HAP-1 (cell line): ENCODE measurements at places on chromosomes 12 and 14.

DNA sequence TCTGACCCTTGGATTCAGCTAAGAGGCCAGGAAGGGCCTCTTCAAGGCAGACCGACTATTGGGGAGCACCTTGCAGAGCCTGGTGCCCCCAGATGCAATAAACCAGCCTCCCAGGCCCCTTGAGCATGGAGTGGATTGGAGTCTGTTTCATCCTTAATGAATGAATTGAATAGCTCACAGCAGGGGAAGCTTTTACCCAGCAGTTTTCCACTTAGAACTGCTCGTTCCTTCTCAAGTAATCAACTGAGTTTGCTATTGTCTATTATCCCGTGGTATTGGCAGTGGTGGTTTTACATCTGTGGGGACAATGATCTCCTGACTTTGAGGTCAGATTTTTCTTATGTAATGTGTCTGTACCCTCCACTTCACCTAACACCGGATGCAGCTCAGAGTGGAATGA, 197.6 kb downstream of the AACS start:
- DNase-seq = no peak

GRCh38 chr14:51310505-51310944, 70.5 kb downstream of the TMX1 start:
- no peak for DNase-seq

GRCh38 chr14:104975481-104976197, 2.5 kb downstream of the AHNAK2 start:
- peak; percentile 45 for DNase-seq

- no peak for DNase-seq
Observed at GRCh38 chr12:108115123-108116121, 13.7 kb upstream of the WSCD2 start.

GRCh38 chr14:68464711-68465110, 328.2 kb downstream of the ZFP36L1 start:
- DNase-seq = no peak

DNA sequence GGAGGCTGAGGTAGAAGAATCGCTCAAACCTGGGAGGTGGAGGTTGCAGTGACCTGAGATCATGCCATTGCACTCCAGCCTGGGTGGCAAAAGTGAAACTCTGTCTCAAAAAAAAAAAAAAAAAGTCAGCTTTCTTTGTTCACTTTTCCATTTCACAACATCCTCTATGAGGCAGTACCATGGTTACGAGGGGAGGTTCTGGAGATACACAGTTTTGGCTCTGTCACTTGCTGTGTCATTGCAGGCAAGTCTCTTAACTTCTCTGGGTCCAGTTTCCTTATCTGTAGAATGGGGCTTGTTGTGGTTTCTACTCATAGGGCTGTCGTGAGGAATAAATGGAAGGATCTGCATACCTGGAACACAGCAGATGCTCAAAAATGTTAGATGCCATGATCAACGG, 75.6 kb upstream of the SLC24A4 start:
- no peak for DNase-seq

GRCh38 chr12:55713721-55714120, 2.1 kb upstream of the BLOC1S1 start:
- DNase-seq = no peak

DNA sequence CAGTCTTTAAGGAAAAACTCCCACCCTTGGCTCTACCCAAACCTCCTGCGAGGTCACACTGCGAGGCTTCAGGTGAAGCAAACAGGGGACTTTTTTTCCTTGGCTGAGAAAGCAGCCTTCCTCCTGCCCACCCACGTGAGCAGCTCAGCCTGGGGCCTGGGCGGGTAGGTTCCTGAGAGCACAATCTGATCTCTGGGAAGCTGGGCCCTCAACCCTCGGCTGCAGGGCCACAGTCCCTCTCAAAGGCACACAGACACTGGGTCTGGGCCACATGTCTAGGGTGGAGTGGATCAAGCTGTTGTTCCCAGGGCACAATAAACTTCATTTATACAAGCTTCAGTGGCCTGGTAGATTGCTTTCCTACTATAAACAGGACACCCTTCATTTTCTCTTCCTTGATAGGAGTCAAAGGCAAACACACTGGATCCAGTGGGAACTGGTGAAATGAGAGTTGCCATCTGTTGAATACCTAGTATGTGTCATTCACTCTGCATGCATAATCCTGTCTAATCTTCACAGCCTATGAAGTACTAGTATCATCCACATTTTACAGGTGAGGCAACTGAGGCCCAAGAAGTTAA, 41.3 kb upstream of the PNMA1 start:
- no peak for DNase-seq

GRCh38 chr12:116043659-116044535, 233.6 kb downstream of the MED13L start:
- no peak for DNase-seq

GRCh38 chr12:45214749-45215418, 1.0 kb upstream of the ANO6 start:
- no peak for DNase-seq

- DNase-seq = no peak
Observed at GRCh38 chr12:71691504-71692129, 5.7 kb downstream of the TMEM19 start.

DNA sequence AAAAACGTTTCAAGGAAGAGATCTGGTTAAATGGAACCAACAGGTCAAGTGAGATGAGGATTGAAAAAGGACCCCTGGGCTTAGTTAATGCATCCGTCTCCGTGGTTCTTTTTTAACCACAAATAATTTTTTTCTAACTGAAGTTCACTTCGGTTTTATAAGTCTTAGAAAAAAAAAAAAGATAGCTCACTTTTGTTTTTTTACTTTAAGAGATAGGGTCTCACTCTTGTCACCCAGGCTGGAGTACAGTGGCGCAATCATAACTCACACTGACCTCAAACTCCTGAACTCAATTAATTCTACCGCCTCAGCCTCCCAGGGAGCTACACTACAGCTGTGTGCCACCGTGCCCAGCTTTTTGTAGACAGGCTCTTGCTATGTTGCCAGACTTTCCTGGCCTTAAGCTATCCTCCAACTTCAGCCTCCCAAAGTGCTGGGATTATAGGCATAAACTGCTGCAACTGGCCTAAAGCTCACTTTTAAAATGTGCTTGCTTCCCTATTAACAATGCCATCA, 11.8 kb downstream of the HNRNPC start:
- DNase-seq = no peak

DNA sequence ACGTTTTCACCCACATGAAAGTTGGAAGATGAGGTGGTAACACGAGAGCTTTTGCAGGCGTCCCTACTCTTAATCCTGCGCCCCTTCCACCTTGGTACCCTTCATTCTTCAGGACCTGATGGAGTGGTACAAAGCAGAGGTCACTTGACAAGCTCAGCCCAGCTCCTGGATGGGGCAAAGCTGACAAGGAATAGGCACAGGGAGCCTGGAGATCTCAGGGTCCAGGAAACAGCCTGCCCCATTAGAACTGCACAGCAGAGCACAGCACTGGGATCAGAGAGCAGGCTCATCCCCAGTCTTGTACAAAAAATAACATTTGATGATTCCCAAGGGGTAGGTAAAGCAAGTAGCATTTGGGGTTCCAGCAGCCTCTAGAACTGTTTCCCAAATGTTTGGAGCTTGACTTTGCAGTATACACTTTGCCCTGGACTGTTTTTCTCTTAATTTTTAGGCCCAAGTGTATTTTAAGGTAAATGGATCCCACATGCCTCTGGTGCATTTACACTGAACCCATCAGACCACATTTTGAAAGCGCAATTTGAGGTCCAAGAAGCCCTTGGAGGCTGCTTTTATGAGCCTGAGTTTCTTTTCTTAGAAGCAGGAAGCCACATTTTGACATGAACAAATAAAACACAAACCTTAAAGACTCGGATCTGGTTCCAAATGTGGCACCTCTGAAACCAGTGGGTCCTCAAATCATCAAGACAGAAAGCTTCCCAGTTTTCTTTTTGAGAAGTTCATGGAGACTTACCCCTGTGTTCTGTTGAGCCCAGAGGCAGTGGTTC, 633 bp downstream of the TC2N start:
- no peak for DNase-seq

DNA sequence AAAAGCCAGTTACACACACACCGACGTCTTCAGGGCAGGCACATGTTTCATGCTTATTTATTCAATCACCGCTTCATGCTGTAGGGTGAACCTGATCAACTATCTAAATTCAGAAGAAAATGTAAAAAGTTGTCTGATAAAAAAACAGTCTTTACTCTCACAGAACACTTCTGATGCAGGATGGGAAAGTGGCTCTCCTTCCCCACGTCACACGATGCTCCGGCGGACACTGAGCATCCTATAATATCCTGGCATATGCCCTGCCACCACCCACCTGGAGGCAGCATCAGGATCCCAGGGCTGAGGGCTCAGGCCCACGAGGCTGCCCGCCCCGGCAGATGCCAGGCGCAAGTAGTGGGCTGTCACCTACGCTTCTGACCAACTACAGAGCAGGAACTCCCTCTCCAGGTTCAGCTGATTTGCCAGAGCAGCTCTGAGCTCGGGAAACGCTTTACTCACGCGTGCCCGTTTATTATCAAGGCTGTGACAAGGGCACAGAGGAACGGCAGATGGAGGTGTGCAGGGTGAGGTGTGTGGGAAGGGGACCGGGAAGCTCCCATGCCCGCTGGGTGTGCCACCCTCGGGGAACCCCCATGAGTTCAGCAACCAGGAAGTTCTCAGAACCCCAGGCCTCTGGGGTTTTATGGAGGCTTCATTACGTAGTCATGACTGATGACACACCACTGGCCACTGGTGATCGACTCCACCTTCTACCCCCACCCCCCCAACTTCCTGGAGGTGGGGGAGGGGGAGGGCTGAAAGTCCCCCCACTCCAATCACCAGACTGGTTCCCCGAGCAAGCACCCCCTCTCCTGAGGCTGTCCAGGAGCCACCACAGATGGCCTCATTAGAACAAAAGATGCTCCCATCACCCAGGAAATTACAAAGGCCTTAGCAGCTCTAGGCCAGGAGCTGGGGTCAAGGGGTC, 32.1 kb downstream of the SLC15A4 start:
- no peak for DNase-seq

DNA sequence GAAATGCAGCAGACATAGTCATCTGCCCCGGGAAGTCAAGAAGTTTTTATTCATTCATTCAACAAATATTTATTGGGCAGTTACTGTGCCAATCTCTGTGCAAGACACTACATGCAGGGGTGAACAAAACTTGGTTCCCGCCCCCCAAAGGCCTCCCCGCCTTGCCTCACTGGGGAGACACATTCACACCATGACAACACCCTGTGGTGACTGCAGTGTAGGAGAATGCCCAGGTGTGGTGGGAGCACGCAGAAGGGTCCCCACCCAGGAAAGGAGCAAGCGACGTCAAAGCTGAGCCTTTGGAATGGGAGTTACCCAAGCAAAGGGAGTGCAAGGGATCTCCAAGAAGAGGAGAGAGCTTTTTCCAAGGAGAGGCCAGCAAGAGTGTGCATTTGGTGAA, 1.6 kb upstream of the AQP6 start:
- no peak for DNase-seq

GRCh38 chr12:10128687-10129086, 1.3 kb downstream of the CLEC7A start:
- DNase-seq = no peak

GRCh38 chr12:93125126-93125525, 196.0 kb upstream of the EEA1 start:
- no peak for DNase-seq

DNA sequence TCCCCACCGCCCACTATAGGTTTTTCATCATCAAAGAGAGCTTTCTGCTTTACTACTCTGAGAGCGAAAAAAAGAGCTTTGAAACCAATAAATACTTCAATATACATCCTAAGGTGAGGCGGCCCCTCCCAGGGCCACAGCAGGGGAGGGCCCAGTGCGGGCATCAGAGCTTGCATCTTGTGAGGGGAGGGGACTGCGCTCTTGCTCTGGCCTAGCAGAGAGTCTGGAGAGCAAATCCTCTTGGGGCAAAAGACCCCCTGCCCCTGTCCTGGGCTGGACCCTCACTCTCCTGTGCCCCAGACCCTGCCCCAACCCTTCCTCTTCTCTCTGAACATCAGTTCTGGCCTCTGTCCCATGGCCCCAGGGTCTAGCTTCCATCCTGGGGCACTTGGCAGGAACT, 15.6 kb downstream of the PLEKHD1 start:
- no peak for DNase-seq

- DNase-seq = no peak
Observed at GRCh38 chr12:25775968-25776367, 182.5 kb upstream of the RASSF8 start.

DNA sequence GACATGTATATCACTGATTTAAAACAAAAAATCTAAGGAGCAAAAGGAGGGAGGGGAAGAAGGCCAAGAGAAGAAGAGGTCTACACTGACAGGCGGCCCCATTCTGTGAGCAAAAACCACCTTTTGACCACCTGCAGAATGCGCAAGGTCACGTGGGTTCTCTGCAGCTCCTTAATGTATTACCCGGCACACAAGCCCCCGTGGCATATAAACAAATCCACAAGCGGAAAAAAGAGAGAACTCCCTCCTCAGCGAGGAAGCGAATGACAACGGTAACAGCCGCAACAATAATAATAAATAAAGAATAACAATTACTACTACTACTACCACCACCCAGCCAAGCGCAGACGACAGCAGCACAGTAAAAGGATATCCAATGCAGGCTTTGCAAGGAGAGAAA, 1.3 kb downstream of the KSR2 start:
- DNase-seq = no peak

- no peak for DNase-seq
Observed at GRCh38 chr12:19302100-19302640, 137.1 kb upstream of the AEBP2 start.

DNA sequence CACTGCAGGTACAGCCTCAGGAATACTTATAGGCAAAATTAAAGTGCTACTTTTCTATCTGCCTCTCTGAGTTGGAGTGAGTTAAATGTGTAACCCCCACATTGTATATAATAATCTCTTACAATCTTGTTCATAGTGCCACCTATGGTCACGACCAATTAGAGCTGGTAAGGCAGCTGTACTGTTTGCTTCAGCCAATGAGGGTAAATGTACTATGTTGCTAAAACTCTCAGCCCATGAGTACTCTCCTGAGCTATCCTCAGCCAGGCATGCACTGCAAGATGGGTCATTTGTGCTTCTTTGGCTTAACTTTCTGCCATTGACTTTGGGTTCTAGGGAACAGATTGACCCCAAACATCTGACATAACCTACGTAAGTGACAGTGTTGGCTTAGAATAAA, 15.0 kb upstream of the MDM2 start:
- DNase-seq = no peak

DNA sequence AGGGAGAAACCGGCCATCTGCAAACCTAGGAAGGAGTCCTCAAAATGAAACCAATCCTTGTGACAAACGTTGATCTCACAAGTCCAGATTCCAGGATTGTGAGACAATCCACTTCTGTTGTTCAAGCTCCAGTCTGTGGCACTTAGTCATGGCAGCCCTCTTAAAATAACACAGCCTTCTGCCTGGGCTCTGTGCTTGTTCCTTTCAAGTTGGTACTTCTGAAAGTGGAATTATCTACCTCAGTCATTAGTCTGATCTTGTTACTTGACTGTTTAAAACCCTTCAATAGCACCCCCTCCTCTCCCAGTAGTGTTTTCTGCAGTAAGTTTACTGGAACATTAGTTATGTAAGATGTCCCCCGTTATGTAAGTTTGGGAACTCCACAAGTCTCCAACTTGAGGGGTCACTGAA, 111.0 kb upstream of the HIF1A start:
- no peak for DNase-seq

- DNase-seq = no peak
Observed at GRCh38 chr12:54133772-54134375, 54.9 kb downstream of the SMUG1 start.

- DNase-seq = no peak
Observed at GRCh38 chr14:22549981-22550673, 38.9 kb downstream of the DAD1 start.
